ENCODE measurements at places on chromosomes 16 and 17.

GRCh38 chr17:65226227-65226626 is 89.1 kb downstream of the RGS9 start:
- no peak for DNase-seq

- DNase-seq, result no peak
Observed at GRCh38 chr17:74851612-74852236, 8.0 kb downstream of the GRIN2C start.

GRCh38 chr17:78038748-78039288 is 80.3 kb downstream of the TNRC6C start:
- DNase-seq, result no peak

GRCh38 chr16:80418517-80419355 is 122.1 kb upstream of the DYNLRB2 start:
- no peak for DNase-seq

DNA sequence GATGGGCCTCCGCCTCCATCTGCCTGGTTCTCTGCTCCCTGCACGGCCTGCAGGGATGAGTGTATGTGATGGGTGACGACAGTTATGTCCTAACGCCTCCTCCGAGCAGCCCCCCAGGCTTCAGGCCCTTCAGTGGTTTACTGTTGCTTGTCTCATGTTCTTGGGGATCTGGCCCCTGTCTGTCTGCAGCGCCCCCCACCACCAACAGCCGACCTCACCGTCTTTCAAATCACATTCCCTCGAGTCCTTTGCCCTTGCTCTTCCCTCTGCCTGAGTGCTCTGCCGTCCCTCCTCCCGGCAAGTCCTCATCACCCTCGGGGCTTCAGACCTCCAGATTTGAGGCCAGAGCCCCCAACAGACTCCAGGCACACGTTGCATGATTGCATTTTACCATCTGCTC is 18.2 kb downstream of the METTL22 start:
- DNase-seq, result no peak

- no peak for DNase-seq
Observed at GRCh38 chr17:28812748-28813377, 29.7 kb downstream of the FAM222B start.

GRCh38 chr16:82612263-82612662 is 14.5 kb upstream of the CDH13 start:
- no peak for DNase-seq

DNA sequence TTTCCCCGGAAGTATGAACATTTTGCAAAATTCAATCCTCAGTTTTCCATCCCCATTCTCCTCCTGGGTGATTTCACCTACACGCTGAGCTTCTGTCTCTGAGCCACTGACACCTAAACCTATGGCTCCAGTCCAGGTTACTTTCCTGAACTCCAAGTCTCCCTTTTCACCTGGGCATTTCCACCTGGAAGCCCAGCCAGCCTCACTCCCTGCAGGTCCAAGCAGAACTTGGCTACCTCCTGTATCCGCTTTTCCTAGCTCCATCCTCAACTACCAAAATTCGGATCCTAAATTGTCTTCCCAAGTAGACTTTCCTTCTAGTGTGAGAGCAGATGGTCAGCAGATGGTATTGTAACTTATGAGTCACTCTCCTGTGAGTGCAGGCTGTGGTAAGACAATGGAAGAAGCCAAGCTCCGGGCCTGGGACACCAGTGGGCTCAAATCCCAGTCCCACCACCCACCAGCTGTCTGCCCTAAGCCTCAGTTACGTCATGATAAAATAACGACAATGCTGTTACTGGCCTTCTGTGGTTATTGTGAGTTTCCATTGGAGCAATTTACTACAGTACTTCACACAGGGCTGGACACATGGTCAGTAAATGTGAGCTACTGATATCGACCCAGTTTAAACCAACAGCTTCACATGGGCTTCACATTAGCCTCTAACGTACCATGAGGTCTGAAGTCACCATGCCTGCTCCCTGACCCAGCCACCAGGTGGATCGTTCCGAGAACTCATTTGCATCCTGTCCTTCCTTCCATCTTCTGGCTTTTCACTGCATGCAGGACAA is 33.3 kb downstream of the PECAM1 start:
- no peak for DNase-seq

DNA sequence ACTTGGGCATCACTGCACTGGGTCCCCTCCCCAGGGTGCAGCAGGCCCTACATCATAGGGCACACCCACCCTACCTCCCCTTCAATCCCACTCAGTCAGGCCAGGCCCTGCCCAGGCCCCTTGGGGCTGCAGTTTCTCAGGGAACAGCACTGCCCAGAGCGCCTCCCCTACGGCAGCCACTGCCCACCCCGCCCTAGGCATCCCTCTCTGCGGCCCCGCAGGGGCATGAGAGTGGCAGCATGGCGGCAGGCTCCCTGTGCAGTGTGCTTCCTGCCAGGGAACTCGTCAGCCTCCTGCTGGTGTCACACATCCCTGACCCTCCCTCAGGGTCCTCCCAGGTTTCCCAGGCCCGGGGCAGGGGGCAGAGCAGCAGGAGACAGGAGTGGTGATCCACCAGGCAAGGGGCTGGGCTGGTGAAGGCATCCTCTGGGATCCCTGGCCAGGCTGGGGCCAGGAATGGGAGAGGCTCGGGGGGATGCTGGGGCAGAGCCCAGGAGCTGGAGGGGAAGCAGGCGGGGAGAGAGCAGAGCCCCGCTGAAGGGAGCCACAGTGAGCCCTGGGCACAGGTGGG is 16.2 kb upstream of the BAHCC1 start:
- no peak for DNase-seq

DNA sequence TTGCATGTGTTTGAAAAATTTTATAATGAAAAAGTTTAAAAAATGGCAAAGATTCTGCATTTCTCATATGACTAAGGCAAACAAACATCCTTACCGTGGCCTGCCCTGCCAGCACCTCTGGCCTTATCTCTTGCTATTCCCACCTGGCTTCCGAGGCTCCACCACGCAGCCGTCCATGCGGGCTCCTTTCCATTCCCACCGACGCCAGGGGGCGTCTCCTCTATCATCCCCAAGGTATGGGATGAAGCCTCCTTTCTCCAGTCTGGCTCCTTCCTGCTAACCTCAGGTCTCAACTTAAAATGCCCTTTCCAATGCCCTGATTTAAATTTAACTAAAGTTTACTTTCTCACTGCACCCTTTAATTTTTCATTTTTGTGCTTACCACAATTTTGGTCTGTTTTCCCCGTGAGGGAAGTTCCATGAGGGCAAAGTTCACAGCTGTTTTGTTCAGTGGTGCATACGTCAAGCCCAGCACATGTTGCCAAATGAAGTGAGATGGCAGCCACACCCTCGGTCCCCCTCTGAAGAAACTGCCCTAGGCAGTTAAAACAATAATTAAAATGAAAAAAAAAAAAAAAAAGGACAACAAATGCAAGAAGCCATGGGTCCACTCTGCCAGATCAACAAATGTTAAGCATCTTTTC is 13.3 kb upstream of the SDK2 start:
- no peak for DNase-seq

DNA sequence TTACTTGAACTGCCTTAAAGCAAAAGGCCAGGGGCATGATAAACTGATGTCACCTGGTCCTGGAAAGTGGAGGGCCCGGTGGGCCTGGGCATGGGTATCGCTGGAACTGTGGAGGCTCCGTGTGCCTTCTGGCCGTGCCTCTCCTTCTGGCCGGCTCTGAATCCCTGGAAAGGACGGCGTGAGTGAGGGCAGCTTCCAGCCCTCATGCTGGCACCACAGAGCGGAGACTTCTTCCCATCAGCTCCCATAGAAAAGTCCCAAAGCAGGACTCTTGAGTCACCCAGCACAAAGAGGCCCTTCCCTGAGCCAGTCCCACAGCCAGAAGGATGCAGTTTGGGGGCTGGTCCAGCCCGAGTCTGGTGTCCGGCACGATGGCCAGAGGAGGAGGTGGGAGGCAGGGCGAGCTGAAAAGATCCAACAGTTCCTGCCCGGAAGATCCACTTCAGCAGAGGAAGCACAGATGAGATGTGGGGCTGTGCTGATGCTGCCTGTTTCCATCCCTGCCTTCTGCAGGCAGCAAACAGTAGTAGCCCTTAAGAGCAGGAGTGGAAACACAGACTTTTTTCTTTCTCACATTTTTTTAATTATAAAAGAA is 7.8 kb downstream of the GAA start:
- DNase-seq, result no peak

DNA sequence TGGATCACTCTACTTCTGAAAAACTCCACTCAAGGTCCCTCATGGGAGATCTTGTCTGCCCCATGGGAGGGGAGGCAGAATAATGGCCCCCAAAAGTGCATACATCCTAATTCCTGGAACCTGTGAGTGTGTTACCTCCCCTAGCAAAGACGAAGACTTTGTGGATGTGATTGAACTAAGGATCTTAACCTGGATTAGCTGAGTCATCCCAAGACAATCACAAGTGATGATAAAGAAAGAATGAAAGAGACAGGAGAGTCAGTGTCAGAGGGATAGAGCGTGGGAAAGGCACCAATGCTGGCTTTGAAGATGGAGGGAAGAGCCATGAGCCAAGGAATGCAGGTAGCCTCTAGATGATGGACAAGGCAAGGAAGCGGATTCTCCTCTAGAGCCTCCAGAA is 374.7 kb upstream of the DYNLRB2 start:
- no peak for DNase-seq

DNA sequence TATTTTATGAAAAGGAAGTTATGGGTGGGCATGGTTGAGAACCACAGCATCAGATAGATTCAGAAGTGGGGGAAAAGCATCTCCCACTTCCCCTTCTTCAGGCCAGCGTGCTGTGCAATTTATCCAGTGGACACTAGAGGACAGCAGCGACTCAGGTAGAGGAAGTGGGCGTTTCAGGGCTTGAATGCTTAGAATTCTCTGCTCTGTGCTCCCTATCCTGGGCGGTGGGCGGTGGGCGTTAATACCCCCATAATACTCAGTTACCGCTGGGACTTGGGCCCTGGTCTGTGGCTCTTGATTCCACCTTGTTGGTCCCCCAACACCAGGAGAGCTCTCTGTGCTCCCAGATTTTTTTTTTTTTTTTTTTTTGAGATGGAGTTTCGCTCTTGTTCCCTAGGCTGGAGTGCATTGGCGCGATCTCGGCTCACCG is 3.7 kb upstream of the LYZL6 start:
- DNase-seq, result no peak

- no peak for DNase-seq
Observed at GRCh38 chr16:22255335-22255734, 41.9 kb upstream of the POLR3E start.

- no peak for DNase-seq
Observed at GRCh38 chr17:76631821-76632565, 11.6 kb downstream of the ST6GALNAC1 start.

GRCh38 chr16:88585269-88585668 is 15.1 kb downstream of the ZC3H18 start:
- DNase-seq, result no peak

- DNase-seq, result no peak
Observed at GRCh38 chr16:88977018-88977811, at the start of gene CBFA2T3. Gene CBFA2T3 (minus strand): TSS chr16:88977207. CDS start chr16:88976807, 400 bp downstream.

All from stimulated activated CD4-positive, alpha-beta T cell treated with anti-CD3 and anti-CD28 coated beads, TNF-alpha, amount 100 ng/mL, for 4 hours (primary cell).